CD8-positive, alpha-beta memory T cell (primary cell): ENCODE measurements at places on chromosomes 7 and 10.

- no peak for DNase-seq
Measured at GRCh38 chr10:28959850-28960501, 282.7 kb downstream of the BAMBI start.

DNA sequence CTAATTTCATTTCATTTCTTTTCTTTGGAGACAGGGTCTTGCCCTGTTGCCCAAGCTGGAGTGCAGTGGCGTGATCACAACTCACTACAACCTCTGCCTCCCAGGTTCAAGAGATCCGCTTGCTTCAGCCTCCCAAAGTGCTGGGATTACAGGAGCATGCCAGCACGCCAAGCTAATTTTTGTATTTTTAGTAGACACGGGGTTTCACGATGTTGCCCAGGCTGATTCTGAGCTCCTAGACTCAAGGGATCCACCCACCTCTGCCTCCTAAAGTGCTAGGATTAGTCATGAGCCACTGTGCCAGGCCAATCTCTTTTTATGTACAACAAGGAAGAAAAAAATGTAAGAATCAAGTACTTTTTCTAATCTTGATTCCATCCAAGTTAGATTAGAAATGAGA is 10.7 kb upstream of the KMT2E start:
- no peak for DNase-seq

GRCh38 chr7:13604178-13604577 is 385.3 kb downstream of the ETV1 start:
- DNase-seq = no peak

DNA sequence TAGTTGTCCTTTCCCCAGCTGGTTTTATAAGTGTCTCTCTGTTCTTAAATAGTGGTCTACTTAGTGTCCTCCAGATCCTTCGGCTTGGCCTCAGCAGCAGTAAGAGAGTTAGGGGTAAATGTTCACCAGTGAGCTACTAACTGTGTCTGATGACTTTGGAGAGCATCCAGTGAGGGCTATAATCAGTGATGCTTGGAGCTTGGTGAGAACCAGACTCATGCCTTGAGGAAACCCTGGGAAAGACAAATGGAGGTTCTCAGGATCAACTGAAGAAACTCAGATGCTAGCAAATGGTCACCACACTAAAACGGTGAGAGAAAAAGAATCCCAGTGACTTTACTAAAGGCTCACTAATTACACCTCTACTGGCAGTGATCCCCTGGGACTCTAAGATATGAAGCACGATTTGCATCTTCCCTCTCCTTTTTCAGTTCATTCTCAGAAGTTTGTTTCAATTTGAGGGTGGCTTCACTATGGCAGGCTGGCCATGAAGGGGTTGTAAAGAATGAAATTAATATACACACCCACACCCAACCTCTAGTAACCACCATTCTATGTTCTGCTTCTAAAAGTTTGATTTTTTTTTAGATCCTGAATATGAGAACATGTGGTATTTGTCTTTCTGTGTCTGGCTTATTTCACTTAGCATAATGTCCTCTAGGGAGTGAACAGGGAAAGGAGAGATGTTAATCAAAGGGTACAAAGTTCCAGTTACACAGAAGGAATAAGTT is 177.9 kb downstream of the PDE1C start:
- DNase-seq = no peak

DNA sequence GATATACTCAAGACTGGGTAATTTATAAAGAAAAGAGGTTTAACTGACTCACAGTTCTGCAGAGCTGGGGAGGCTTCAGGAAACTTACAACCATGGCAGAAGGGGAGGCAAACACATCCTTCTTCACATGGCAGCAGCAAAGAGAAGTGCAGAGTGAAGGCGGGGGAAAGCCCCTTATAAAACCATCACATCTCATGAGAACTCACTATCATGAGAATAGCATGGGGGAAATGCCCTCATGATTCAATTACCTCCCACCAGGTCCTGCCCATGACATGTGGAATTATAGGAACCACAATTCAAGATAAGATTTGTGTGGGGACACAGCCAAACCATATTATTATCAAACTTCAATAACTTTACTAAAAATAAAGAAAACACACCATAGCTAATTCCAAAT is 30.4 kb upstream of the JAZF1 start:
- no peak for DNase-seq

GRCh38 chr10:44742248-44742647 is 168.9 kb upstream of the TMEM72 start:
- DNase-seq = no peak

DNA sequence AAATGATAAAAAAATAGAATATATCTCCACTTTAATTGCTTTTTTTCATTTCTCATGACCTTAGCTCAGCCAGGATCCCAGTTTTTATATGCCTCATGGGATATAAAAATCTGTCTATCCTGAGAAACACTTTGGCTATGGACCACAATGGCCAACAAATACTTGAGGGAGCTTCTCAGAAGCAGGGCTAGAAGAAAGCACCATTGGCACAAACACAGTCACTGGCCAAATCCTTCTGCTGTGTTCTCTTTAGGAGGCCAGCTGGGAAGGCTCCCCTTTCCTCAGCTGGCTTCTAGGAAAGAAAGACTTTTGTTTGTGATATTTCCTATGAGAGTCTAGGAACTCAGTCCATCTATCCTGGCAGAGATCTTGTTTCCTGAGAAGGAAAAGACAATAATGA is 856.2 kb upstream of the GHITM start:
- DNase-seq = no peak

DNA sequence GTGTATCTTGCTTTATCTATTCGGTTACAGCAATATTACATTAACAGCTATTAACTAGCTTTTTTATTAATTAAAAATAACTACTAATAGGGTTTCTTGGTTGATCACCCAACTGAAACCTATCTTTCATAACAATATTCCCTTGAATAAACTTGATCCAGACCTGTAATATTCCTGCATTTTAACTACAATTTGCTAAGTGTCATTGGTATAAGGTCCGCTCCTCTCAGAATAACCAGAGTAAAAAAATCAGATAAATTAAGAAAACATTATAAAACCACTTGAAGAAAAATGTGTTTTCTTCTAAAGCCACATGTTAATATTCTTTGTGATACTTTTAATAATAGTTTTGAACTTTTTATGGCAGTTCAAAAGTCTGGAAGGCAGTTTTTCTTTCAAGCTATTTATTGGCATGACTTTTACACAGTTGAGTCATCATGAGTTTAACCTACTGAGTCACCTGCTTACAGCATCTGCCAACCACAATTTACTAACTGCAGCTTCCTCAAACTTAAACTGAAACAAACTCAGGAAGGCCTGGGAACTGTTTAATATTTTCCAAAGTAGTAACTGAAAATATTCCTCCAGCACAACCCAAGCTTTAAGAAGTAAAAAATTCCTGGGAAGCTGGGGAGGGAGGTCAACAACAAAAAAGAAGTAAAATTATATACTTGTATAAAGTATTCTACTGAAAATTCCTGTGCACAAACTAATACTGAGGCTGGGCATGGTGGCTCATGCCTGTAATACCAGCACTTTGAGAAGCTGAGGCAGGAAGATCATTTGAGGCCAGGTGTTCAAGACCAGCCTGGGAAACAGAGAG is 103.2 kb downstream of the NRBF2 start:
- no peak for DNase-seq

GRCh38 chr7:51035716-51036115 is 253.0 kb upstream of the GRB10 start:
- DNase-seq = no peak

DNA sequence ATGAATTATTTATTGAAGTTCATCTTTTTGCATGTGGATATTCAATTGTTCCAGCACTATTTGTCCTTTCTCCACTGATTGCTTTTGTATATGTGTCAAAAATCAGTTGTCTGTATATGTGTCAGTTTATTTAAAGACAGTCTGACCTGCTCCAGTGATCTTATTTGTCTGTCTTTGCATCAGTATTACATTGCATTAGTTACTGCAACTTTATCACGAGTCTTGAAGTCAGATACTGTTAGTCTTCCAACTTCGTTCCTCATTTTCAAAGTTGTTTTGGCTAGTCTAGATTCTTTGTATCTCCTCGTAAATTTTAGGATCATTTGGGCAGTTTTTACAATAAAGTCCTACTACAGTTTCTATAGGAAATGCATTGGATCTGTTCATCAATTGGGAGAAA is 166.4 kb downstream of the CELF2 start:
- DNase-seq = no peak

DNA sequence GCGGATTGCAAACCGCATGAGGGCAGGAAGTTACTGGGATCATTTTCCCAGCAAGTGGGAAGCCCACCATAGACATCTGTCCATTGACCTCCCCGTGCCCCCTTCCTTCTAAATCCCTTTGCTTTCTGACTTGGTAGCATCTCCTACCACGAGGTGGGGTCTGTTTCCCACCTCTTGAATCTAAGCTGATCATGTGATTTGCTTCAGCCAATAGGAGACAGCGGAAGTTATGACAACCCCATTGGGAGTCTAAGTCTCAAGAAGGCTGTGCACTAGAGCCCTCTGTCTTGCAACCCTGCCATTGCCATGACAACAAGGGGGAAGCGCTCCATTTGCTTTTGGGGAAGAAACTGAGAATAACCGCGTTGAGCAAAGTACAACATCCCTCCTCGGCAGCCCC is 39.2 kb upstream of the CARD11 start:
- no peak for DNase-seq

DNA sequence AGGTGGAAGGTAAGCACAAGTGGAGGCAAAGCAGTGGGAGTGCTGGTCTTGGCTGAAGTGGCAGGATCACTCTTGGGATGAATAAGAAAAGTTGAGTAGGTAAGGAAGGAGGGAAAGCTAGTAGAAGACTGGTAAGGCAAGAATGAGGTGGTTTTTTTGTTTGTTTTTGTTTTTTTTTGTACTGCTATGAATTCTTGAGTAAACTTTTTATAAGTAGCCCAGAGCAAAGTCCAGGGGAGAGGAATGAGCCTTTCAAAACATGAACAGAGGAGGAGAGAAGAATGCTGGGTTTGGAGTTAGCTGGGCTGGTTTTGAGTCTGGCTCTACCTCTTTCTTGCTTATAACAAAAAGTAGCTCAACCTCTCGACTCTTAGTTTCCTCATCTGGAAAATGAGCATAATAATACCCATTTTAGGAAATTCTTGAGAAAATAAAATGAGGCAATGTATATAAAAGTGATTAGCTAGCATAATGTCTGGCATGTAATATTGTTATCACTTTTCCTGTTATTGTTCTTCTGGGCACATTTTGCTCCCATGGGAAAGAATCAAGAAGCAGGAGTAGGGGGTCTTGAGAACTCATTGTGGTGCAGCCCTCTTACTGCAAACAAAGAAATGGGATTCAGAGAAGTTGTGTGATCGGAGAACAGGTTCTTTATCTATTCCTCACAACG is 24.1 kb upstream of the LRRC17 start:
- no peak for DNase-seq

DNA sequence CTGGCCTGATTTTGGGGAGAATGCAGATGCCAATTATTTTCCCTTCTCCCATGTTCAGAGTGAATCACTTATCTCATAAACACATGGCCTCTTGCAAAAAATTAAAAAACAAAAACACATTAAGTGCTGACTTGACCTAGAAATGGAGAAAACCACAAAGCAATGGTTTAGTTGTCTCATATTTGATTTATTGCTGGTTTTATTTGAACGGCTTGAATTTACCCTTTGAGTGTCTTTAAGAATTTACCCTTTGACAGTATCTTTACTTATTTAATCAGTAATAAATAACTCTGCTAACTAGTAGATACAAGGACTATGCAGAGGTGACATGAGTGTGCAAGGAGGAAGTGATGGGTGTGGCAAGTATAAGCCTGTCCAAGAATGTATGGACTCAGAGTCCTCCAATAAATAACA is 68.1 kb upstream of the GSDME start:
- DNase-seq = no peak

DNA sequence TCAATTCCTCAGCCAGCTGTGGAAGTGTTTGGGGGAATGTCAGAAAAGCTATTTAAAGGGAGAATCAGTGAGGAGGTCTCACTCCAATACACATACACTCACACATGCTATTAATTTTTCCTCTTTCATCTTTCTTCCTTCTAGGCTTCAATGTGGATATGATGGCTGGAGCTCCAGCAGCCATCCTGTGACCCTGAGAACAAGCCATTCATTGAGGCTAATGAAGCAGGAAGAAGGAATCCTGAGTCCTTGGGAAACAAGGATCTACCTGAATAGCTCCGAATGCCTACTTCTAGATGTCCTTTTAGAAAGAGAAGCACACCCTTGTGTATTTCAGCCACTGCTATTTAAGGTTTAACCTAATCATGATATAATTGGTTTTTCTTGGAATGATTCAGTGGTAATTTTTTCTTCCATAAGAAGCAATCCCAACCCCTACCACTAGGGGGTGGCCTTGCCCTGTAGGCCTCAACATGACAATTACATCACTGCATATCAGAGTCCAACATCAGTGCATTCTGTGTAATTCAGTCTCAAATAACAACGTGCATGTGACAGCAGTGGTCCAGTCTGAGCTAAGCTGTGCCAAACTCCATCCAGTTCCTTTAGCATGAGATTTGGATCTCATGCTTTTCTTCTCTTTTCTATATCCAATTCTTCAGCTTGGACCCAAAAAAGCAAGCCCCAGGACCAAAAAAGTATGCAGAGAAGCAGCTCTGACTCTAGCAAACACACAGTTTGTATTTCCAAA is 85.3 kb upstream of the ANKRD1 start:
- peak; percentile 52 for DNase-seq

- DNase-seq = no peak
Measured at GRCh38 chr7:70886547-70886946, 245.4 kb upstream of the GALNT17 start.

DNA sequence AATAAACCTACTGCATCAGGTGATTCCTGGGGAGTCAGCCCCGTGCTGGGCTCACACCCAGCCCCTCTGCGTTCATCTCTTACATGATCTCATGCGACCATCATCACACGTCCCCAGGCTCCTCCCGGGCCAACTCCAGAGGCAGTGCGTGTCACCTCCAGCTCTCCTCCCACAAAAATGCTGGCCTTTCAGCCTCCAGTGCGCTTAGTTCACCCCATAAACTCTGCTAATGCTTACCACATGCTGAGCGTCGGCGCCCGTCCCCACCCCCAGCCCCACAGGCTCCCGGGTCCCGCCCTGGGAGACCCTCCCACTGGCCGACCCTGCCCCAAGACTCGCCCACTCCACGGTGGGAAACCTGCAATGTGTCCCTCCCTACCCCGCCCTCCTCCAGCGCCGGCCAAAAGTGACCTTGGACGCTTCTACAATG is 816 bp upstream of the SDK1 start:
- DNase-seq = no peak

DNA sequence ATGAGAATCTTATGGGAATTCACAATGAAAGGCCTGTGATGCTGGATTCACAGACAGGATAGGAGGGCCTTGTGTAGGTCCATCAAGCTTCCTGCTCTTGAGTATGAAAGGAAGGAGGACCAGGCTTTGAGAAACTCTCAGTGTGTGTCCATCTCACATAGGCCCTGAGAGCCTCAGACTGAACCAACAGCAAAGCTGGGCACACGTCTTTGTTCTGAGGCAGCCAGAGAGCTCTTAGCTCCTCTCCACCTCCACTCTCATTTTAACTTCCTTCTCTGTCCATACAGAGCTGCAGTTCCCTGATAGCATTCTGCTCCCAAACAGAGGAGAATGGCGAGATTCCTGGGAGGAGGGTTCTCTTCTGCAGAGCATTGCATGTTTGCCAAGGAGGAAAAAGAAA is 515.6 kb downstream of the CALN1 start:
- no peak for DNase-seq

GRCh38 chr10:101894266-101894665 is 50.7 kb upstream of the KCNIP2 start:
- no peak for DNase-seq

- DNase-seq = no peak
Measured at GRCh38 chr7:130274983-130275591, 8.4 kb downstream of the CPA2 start.
